GM03348 (cell line): ENCODE measurements at places on chromosomes 12 and 14.

DNA sequence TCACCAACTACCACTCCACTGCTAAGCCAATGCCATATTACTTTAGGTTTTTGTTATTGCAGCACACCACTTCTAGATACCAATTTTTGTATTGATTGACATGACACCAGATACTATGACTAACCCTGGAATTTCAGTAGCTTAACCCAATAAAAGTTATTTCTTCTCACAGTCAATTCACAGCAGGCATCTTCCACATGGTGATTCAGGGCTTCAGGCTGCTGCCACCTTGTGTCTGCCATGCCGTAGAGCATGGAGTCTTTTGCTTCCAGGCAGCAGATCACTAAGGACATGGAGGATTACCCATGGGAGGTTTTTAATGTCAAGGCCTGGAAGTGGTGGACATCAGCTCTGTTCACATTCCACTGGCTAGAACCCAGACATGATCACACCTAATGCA lies 56.4 kb upstream of the LTA4H start:
- no peak for DNase-seq

DNA sequence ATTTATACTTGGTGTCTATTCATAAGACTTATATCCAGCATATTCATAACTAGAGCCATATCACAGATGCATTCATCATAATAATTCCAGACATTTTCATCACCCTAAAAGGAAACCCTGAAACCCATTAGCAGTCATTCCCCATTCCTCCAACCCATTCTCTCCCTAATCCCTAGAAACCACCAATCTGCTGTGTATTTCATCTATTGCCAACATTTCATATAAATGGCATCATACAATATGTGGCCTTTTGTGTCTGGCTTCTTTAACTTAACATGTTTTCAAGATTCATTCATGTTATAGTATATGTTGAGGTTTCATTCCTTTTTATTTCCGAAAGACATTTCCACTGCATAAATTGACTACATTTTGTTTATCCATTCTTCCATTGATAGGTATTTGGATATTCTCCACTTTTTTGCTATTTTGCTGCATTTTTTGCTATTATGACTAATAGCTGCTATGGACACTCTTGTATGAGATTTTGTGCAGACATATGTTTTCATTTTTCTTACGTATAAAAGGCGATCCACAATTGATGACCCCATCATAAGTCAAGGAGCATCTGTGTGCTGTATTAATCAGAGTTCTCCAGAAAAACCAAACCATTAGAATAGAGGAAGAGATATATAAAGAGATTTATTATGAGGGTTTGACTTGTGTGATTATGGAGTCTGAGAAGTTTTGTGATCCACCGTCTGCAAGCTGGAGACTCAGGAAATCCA lies 5.1 kb upstream of the OAS2 start:
- DNase-seq = no peak

DNA sequence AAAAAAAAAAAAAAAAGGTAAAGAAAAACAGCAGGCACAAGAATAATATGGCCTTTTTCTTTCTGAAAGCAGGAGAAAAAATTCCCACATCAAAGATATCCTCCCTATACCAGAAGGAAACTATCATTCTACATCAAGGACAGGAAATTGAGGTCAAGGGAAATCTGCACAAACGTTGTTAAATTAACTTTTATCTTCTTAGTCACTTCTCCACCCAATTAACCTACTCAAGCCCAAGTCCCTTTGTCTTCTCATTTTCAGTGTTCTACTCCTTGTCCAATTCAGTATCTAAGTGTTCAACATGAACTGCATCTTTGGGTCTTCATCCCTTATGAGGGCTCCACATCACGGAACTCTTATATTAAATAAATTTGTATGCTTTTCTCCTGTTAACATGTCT lies 15.7 kb downstream of the NDUFA12 start:
- no peak for DNase-seq

- DNase-seq = no peak
Observed at GRCh38 chr14:67265131-67265530, 23.9 kb downstream of the PALS1 start.

DNA sequence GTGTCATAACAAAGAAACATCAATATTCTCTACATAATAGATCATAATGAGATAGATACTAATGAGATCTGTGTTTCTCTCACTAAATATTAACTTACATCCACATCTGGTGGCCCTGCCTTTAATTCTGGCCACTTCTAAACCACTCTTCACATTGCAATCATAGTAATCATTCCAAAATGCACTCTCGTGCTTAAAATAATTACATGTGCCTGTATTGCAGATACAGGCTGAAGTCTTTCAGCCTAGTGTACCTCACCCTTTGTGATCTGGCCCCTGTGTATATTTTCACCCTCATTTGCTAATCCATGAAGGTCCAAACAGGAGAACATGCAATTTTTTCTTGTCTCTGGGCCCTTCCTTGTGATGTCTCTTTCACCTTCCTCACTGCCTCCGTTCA lies 108.0 kb downstream of the LIN7A start:
- DNase-seq = peak; percentile 41

DNA sequence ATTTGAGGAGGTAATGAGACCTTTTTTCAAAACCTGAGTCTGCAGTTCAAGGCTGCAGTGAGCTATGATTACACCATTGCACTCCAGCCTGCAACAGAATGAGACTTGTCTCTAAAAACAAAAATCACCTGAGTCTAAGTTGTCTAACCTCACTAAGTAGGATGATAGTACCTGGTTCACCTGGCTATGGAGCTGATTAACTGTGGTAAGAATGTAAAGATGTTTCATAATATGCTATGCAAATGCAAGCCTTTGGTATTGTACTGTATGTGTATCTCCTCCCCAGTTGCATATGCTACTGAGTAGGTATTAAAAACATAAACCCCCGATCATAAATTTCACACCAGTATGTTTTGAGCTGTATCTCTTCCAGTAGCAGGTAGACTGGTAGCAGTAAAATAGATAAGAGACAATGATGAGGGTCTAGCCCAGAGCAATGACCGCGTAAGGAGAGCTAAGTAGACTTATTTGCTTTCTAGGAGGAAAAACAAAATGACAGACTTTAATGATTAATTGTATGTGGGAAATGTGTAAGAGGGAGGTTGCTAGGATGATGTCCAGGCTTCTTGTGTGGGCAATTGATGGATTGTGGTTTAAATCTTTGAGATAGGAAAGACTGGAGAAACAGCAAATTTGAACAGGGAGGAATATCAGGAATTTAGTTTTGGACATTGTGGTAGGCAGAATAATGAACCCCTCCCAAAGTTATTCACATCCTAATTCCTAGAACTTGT lies 41.6 kb upstream of the EGLN3 start:
- no peak for DNase-seq

GRCh38 chr12:105721051-105721825 lies 390.7 kb downstream of the C12orf75 start:
- peak; percentile 19 for DNase-seq

GRCh38 chr12:108572166-108572790 lies 9.9 kb downstream of the ISCU start:
- no peak for DNase-seq

DNA sequence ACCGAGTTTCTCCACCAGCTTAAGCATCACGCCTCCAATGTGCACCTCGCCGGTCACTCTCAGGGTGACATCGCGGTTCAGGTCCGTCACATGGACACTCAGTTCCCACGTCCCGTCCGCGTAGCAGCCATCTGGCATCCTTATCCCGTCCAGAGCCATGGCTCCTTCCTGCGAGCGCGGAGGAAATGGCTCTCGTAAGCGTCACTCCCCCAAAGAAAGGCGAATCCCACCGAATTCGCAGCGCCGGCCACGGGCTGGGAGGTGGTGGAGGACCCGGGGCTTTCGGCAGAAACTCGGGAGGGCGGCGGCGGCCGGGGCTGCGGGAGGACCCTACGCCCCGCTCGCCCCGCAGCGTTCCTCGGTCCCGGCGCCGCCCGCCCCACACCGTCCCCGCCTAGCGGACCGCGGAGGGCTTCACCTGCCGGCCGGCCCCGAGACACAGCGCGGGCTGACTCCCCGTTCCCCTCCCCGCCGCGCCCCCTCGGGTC lies 396 bp downstream of the FERMT2 start:
- DNase-seq = no peak

DNA sequence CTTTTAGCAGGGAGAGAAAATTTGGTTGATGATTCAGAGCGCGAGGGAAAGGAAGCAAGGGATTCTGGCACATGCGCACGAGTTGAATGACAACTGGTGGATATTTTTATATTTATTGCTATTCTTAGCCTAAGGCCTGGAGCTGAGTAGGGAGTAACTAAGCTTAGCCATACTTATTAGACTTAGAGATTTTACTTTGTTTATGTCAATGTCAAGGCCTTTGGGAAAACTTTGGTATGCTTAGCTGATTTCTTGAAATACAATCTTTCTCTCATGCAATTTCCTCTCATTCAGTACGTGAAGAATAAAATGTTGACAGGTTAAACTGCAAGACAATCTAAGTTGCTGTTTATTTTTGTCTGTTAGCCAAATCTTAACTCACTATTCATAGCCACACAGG lies 101.1 kb downstream of the CRADD start:
- peak; percentile 73 for DNase-seq

DNA sequence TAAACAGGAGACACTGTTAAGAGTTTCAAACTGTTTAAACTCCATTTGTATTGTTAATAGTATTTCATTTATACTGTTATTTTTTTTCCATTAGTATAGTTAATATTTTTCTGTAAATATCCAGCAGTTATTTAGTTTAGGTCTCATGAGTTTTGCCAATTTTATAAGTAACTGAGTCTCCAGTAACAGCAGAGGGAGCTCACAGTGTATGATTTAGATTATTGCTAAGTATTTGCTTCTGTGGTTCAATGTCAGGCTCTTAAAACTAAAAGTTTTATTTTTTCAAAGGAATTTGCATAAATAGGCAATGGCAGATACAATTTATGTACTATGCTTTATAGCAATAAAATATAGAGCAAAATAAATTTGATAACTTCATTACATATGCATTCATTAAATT lies 209.7 kb downstream of the ATXN7L3B start:
- DNase-seq = no peak

DNA sequence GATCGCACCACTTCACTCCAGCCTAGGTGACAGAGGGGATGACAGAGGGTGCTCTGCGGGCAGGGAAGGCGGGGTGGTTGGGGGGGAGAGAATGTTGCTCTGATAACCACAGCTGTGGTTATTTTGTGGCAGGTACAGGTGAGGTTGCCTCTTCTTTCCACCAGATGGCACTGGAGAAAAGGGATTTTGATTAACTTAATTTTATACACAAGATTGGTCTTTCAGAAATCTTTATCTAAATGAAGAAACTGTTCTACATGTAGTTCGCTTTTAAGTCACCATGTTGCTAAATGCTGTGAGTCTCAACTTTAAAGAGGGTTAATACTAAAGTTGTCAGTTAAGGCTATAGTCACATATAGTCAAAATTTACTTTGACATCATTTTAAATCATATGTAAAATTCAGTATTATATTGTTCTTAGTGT lies 25.7 kb downstream of the FGF23 start:
- DNase-seq = no peak

DNA sequence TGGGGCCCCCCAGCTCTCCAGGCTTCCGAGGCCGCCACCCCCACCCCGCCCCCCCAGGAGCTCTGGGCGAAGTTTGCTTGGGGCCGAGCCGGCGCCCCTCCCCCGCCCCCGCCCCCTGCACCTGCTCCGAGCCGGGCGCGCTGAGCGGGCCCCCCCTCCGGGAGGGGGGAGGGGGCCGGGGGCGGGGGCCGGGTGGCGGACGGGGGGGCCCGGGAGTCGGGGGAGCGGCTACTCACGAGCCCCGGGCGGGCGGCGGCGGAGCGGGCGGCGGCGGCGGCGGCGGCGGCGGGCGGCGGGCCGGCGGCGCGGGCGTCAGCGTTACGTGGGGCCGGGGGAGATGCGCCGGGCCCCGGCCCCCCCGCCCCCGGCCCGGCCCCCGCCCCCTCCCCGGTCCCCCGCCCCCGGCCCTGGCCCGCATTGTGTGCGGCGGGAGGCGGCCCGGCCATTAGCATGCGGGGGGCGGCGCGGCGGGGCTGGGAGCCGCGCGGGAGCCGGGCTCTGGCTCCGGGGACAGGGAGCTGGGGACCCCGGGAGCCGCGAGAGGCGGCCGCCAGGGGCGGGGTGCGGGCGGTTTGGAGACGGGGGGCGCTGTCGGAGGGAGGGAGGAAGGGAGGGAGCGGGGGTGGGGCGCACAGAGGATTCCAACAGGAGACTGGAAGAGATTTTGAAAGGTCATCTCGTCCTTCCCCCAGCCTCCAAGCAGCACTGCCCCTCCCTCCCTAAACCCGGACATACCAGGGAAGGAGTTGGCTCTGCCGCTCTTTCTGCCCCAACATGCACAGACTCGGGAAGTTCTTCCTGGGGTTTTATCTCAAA lies at the start of gene ZNF219:
Gene ZNF219, minus strand, starts transcription at position 580 of the 816 bp plus-strand sequence. CDS start 5,064 bp downstream, outside the sequence.
- DNase-seq = peak; percentile 79

DNA sequence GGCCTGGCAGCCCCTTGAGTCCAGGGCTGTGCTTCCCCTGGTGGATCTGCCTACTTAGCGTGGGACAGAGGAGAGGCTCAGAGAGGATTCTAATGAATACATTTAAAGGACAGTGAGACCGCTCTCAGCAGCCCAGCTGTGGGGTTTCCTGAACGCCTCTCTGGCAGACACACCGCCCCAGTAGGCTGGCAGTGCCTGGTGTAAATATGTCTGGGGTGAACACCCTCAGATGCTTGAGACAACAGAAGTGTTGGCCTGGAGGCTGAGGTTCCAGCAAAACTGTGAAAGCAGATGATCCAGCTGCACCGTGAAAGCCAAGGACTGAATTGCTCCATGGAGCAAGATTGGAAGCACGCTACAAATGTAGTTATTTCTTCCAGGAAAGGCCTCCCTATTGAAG lies 55.1 kb downstream of the LRRC74A start:
- no peak for DNase-seq

DNA sequence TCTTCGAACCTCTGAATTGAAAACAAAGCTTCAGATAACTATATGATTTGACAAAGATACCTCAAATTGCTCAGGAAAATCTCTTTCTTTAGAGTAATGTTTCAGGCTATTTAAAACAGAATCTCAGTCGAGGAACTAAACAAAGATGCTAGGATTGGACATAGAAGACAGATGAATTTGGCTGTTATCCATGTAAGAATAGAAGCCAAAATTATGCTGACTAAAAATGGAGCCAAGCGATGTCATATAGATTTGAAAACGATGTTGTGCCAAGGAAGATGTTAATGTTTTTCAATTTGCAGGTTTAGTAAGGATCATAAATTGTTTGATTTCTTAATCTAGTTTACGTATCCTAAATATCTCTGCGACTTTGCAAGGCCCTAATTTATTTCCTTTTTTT lies 295.9 kb downstream of the FOXG1 start:
- no peak for DNase-seq

DNA sequence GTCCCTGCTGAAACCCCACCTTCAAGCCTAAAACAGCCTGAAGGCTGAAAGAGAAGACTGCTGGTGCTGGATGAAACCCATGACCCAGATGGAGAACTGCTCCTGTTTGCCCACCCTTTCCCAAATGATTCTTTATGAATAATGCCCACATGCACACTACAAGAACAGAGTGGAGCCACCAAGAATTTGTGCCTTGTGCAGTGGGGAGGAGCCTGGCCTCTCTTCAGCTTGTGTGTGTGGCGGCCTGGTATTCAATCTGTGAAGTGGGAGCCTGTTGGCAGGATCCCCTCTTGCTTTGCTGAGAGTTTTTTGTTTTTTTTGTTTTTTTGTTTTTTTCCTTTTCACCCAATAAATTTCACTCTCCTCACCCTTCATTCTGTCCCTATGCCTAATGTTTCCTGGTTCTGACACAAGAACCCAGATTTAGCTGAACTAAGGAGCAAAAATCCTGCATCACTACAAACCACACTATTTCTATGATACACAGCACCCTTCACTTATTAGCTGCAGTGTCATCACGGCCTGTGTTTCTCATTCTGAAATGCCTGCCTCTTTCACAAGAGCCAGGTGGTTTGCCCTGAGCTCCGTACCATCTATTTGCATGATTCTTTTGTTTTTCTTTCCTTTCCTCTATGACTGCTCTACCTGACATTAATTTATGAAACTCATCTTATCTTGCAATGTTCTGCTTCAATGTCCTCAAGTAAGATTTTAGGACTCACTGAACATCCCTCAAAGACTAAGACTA lies 585.5 kb upstream of the ATXN7L3B start:
- no peak for DNase-seq
